ENCODE measurements at places on chromosomes 11 and 22.
A peak's percentile ranks its signal among the peaks of the same experiment; 100 is the strongest.

DNA sequence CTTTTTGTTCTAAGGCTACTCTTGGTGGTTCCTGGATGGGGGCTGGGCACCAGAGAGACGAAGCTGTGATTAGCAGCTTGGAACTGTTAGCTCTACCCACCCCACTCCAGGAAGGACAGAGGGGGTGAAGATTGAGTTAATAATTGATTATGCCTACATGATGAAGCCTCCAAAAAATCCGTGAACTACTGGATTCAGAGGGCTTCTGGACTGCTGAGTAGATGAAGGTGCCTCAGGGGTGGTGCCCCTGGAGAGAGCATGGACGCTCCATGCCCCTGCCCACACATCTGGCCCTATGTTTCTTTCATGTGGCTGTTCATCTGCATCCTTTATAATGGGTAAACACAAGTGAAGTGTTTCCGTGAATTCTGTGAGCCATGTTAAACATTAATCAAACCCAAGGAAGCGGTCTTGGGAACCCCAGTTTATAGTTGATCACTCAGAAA is 47.3 kb upstream of the CYP2D6 start:
- DNase-seq: no peak

- DNase-seq: no peak
Measured at GRCh38 chr11:102489186-102490145, 36.9 kb upstream of the TMEM123 start.

DNA sequence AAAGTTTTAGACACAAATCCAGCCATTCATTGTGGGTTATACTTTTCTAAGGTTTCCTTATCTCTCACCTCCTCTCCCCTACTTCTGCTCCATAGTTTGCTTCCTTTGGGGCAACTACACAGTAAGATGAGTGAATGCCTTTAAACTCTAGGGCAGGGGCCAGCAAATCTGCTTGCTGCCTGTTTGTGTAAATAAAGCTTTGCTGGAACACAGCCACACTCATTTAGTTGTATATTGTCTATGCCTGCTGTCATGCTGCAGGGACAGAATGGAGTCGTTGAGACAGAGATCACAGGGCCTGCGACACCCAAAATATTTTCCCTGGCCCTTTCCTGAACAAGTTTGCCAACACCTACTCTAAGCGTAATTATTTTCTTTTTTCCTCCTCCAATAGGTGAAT is 58.7 kb downstream of the TECTA start:
- no peak for DNase-seq

DNA sequence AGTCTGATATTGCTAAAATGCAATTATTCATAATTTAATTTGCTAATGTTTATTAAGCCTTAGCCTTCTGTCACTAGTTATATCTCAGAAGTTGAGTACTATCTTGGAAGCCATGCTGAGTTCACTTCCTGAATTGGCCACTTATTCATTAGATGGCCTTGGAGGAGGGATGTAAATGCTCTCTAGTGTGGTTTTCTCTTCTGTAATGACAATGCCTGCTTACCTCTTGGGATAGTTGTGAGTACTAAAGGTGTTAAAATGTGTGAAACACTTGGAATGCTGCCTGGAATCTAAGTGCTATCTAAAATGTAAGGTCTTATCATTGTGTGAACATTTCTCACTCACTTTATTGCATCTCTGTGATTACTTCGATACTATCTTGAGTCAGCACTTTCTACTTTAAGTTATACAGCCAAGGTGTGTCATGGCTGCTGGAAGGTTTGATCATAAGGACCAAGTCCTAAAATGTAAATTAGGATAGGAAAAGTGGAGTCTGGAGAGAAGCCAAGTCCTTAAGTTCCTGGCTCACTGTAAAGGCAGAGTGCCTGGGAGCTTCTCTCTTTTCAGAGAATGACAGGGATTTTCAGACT is 12.4 kb downstream of the GLYATL2 start:
- DNase-seq: no peak

GRCh38 chr11:8374716-8375115 is 111.0 kb upstream of the LMO1 start:
- DNase-seq: no peak

DNA sequence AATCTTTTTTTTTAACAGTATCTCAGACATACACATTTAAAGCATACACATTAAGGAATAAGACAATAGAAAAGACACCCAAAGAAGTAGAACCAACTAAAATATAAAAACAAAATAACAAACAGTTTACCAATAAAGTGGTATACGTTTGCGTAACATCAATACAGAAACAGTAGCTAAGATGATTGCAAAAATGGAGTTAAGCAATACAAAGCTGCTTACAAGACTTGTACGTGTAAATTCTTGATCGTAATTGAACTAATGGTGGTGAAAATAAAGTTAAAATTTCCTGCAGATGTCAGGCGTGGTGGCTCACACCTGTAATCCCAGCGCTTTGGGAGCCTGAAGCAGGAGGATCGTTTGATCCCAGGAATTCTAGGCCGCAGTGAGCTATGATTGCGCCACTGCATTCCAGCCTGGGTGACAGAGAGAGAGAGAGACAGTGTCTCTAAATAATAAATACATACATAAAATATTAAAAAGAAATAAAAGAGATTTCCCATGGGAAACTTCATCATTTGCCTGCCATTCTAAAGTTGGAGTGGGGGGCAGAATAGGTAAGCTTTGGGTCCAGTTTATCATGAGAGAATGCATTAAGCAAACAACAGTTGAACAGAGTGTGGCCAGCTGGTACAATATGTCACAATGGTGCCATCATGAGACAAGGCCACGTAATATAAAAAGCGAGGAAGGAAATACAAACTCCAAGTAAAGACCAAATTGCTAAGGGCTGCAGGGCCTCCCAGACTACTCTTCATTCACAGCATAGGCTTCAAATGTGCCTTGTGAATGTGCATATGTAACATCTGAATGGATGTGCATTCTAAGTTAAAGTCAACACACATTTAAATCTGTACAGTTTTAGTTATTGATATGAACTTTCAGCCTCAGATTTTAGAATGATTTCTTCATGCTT is 38.9 kb upstream of the EED start:
- peak; percentile 29 for DNase-seq

DNA sequence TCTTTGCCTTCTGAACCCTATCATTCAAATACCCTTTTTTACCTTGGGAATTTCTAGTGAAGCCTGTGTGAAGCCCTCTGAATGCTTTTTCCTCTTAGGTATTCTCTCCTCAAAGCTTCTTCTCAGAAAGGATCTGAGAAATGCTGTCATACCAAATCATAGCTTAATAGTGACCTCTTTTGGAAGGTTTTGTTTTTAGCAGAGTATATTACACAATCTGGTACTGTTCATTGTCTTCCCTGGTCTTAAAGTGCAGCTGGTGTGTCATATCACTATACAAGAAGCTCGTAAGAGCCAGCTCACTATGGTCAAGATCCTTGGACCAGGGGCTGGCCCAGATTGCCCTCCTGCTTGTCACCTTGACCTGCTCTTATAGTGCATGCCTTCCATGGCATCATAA is 204.4 kb upstream of the ANO5 start:
- DNase-seq: no peak

- DNase-seq: no peak
Measured at GRCh38 chr11:77548552-77549445, 41.0 kb upstream of the AQP11 start.

DNA sequence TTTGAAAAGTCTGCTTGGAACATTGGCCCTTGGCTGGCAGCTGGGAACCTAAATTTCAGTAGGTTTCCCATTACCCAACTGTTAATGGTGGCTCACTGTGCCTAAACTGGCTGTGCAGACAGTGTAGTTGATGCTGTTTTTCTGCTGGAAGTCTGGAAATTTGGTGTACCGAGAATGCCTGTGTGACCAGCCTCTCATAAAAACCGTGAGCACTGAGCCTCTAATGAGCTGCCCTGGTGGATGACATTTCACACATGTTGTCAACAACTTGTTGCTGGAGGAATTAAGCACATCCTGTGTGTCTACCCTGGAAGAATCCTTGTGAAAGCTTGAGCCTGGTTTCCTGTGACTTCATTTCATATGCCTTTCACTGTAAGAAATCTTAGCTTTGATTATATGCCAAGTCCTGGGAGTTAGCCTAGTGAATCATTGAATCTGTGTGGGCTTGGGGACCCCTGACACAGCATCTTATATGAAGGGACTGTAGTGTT is 131.1 kb downstream of the LDLRAD3 start:
- no peak for DNase-seq

DNA sequence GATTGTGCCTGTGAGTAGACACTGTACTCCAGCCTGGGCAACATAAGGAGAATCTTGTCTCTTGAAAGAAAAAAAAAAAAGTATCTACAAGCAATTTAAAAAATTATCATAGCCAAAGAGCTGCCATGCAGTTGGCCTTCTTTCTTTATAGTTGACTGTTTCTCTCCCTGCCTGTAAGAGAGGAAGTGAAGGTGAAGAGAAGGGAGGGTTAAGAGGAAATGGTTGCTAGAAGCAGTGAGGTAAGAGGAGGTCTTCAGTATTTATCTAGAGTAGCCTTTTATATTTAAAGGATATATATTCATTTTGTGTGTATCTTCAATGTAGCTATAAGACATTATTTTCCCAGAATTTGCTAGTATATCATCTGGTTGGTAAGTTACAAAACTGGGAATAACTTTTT is 217.9 kb downstream of the TMEM135 start:
- no peak for DNase-seq

DNA sequence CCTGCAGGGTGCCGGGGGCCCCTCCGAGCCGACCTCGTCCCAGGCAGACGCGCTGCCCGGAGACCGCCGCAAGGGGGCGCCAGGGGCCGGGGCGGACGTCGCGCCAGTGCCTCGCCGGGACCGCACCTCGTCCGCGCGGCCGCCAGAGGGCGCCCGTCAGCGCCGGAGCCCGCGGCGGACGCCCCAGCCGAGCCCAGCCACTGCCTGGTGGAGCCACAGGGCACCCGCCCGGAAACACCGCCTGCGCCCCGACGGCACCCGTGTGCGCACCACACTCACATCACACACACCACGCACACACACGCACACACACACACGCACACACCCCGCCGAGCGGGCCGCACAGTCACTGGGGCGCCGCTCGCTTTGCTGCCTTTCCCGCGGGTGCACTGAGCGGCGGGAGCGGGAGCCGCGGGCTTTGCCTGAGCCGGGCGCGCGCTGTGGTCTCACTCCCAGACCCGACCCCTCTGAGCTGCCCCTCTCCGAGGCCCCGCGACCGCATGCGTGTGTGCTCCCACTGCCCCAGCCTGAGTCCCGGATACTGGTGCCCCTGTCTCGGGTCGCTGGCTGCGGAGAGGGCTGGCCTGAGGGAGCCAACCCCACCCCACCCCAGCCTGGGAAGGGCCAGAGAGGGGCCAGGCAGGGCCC is 449.3 kb downstream of the OPCML start:
- DNase-seq: peak; percentile 72

DNA sequence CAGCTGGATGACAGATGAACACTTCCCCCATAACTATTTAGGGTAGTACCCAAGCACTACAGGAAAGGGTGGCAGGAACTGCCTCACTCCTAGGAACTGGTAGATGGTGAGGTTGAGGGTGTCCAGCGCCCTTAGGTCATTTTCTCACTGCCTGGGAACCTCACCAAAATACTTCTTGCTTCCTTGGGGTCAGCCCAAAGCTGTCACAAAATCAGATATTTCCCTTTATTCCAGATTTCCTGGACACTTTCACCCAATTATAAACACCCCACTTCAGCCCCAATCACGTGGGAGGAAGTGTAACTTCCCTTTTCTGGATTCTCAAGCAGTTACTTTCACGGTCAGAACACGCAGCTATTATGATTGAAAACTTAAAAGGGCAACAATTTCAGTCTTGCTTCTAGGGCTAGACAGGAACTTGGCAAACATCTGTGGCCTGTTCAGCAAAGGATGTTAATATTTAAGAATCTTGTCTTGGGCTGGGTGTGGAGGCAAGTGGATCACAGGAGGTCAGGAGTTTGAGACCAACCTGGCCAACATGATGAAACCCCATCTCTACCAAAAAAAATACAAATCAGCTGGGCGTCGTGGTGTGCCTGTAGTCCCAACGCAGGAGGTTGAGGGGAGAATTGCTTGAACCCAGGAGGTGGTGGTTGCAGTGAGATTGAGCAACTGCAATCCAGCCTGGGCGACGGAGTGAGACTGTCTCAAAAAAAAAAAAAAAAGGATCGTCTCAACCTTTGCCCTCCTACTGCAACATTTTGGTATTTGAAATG is 4.0 kb downstream of the FTH1 start:
- peak; percentile 80 for DNase-seq

DNA sequence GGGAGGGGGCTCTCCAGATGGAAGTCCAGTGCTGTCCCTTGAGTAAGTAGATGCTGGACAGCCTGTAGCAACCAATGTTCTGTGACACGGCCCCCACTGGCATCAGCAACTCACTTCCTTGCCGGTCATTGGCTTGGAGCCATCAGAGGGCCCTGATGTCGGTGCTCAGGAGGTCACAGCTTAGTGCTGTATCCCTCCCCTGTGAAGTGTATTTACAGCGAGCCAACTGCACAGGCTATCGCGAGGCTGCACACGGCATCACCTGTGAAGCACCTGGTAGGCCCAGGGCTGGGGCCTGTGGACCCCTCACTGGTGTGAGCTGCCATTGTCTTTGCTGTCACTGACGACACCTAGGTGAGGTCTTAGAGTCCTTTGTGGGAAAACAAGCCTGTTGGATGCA is 13.4 kb upstream of the ACR start:
- DNase-seq: no peak
